NCI-H1436 (cell line): ENCODE measurements at places on chromosomes 7 and 10.

- DNase-seq, result no peak
These were observed 43.2 kb upstream of the NRP1 start for GRCh38 chr10:33377658-33378025.

- no peak for DNase-seq
These were observed 3.5 kb upstream of the AEBP1 start for GRCh38 chr7:44100458-44101302.

GRCh38 chr10:71920540-71921323, 43.5 kb upstream of the CHST3 start:
- no peak for DNase-seq

DNA sequence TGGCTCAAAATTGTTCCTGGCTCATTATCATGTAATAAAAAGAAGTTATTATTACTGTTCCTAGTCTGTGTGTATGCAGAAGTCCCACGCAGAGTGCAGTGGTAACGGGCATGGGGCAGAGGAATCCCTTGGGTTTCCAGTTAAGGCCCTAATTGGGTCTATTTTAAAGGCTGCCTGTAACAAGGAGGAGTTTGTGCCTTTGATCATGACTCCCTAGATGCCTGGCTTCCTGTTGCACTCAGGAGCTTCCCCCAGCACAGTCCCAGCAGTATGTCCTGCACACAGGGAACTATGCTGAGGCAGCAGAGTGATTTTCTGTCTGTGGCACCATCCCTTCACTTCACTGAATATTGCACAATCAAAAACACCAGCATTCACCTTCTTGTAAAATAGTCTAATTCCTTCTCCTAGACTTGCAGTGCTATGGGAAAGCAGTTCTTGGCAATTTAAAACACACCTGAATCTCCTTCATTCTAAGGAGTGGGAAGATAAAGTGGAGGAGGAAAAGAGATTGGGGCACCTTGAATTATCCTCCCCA, 22.9 kb downstream of the SORCS1 start:
- DNase-seq, result no peak

DNA sequence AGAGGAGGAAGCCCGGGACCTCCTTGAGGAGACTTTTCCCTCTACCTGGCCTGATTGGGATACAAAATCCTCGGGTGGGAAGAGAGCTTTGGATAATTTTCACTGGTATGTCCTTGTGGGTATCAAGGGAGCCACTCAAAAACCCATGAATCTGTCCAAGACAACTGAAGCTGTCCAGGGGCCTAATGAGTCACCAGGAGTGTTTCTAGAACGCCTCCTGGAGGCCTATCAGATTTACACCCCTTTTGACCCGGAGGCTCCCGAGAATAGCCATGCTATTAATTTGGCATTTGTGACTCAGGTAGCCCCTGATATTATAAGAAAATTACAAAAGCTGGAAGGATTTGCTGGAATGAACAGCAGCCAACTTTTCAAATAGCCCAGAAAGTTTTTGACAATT, 38.6 kb downstream of the ZNF25 start:
- DNase-seq, result no peak

- no peak for DNase-seq
These were observed 76.3 kb downstream of the CFAP46 start for GRCh38 chr10:132865851-132866600.

DNA sequence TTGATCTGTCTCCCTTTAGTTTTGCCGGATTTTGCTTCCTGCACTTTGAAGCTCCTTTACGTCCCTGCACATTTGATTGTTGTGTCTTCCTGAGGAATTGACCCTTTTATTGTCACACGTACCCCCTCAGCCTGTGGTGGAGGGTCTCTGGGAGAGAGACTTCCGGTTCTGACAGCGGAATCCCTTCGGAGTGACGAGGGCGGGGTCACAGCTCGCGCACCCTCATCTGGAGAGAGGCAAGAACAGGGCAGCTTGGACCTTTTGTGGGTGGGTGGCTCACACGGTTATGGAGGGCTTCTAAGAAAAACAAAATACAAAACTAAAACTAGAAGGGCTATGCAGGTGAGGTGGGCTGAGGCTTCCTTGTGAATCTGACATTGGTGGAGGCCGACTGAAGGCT, 26.0 kb downstream of the AMZ1 start:
- no peak for DNase-seq

DNA sequence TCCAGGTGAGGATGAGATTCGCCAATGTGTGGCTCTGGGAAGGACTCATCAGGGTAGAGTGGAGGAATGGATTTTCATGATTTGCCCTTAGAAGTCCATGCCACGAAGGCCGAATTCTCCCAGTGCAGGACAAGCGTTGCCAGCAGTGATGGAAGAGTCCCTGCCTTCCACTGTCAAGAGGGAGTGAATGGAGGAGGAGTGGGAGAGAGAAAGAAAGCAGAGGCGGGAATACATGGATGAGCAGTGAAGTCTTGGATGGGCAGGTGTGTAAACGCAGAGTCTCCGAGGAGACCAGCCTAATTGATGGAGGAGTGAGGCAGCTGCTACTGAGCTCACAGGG, 419.2 kb downstream of the GLRX3 start:
- no peak for DNase-seq

DNA sequence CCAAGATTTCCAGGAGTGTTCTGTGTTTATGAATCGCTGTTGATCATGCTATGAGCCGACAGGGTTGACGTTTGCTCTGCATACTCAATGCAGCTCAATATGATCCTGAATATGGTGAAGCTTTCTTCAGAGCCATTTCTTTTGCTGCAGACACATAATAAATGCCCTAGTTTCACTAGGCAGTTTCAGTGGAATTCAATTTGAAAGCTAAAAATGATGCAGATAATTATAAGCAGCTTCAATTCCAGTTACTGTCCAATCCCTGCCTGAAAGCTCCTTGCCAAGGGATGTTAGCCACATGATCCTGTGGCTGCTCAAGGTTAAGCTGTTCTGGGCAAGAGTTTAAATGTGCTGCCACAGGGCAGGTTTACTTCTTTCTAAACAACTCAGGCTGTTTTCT, 805.6 kb downstream of the NRG3 start:
- no peak for DNase-seq

DNA sequence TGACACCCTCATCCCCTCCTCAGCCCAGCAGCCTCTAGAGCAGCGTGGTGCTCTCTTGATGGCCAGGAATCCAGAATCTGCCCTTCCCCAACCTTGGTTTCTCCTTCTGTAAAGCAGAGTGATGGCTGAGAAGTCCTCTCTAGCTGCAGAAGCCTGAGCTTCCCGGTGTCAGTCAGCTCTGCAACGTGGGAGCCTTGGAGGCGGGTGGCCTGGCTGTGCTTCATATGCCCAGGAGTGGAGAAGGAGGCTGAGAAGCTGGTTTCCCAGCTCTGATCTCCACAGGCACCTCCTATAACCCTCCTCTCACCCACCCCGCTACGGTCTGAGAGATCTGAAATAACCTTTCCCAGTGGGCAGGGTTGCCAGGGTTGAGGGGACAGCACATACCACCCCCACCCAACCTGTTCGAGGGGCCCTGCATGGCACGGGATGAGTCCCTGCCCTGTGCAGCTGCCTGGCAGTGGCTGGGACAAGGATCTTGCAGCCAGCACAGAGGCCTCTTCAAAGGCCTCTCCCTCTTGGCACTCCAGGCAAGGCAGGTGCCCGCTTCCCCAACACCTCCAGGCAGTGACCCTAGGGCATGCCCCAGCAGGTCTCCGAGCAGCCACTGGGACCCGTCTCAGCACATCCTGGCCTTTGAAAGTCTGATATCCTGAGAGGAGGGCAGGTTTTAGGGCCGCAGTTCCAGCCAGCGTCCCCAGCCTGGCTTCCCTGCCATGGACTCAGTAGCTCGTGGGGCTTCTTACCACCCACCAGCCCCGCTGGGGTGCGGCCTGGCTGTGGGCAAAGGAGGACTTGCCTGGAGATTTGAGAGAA, 18.3 kb upstream of the SLC29A3 start:
- no peak for DNase-seq

DNA sequence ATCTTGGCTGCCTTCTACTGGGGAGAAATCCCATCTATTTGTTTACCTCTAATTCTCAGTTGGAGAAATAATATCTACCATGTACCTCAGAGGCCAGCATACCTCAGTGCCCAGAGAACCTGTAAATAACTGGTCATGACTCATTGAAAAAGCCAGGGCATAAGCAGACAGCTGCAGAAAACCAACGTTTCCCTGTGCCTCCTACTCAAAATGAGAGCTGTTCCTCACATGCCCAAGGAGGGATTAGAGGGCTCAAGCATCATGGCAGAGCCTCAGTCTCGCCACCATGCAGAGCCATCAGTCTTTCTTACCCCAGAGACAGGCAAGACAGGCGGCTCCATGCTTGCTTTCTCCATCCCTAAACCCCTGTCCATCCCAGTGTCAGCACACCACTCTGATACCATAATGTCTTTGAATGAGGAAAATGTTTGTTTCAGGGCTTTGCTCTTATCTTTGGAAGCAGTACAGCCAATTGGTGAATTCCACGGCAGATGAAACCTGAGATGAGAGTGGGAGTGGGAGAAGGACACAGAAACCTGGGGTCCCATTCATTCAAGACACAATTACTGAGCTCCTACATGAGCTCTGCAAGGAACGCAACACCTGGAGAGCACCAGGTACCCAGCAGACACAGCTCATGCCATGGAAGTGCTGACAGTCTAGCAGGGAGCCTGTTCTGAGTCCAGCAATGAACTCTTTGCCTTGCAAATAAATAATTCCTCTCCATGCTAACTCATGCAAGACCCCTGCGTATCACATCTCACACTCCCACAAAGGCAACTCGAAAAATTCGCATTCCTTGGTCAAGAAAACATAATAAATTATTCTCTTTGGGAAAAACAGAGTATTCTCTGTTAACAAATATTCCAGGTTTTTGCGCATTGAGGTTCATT, 21.1 kb downstream of the PON1 start:
- no peak for DNase-seq

DNA sequence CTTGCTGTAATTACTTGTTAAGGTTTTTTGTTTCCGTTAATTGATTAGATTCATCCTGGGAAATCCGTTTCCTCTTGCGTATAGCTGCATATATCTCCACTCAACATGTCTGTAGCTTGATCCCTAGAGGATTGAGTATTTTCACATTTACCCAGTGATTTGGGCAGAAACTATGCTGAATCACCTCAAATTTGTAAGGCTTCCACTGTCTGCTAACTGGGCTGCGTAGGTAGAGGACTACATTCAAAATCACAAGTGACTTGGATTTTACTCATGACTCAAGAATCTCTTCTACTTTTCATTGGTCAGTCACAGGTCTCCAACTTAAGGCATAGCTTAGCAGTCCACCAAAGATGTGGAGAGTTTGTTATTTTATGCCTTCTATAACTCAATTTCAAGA, 141.8 kb downstream of the POLR1F start:
- DNase-seq, result no peak

GRCh38 chr10:95693071-95693667, 558 bp downstream of the TCTN3 start:
- no peak for DNase-seq

DNA sequence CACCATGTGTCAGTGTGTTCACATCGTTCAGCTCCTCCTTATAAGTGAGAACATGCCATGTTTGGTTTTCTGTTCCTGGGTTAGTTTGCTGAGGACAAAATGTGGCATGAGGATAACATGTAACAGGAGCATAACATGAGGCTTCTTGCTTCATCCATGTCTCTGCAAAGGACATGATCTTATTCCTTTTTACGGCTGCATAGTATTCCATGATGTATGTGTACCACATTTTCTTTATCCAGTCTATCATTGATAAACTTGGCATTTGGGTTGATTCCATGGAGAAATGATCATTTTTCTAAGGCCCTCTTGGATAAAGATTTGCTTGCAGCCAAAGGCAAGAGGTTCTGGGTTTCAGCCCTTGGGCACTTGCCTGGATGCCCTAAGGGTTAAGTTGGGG, 128.5 kb upstream of the ZEB1 start:
- no peak for DNase-seq

DNA sequence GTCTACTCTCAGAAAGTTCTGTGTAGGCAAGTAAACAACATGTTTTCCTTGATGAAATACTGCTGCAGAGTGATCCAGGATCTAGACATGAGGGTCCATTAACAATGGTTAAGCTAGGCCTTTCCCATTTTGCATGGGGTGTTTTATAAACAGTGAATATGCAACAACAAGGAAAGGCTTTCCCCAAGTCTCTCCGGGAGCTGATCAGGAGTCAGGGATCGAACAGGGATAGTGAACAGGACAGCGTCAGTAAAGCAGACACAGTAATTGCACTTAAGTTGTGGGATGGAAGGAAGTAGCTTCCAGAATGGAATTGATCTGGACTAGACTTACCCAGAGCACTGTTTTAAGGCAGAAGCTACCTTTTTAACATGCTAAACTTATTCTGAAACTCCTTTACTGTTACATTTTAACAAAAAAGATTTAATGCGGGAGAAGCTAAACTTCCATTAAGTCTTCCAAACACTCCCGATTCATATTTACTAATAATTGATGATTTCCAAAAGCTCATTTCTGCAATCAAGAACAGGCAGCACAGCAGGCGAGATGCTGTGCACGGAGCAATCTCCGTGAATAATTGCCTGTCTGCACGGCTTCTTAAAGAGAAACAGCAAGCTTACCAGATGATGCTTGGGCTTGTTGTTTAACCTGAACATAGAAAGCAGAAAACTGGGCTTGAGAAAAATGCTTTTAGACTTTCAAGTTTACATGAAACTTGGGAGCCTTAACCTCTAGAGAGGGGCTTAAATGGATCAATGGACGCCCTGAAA, 50.3 kb upstream of the DOCK1 start:
- DNase-seq, result no peak

DNA sequence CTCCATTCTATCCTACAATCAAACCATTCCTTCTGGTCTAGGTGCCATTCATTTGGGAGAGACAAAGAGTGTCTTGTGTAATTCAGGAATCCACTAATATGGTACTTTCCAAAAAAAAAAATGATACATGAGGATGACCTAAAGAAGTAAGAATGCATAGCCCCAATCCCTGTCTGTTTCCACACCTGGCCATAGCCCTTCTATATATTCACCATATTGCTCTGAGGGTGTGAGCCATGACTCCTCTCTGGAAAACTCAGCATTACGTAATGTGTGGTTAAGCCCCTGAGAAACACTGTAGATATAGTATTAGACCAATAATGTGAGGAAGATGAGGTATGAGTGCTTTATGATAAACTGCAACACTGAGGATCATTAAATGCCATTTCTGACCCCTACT, 592.7 kb downstream of the INHBA start:
- no peak for DNase-seq

- DNase-seq, result no peak
These were observed 49.5 kb downstream of the ZNF37A start for GRCh38 chr10:38143587-38143986.

GRCh38 chr7:90570373-90570959, 25.7 kb upstream of the CDK14 start:
- DNase-seq, result no peak

DNA sequence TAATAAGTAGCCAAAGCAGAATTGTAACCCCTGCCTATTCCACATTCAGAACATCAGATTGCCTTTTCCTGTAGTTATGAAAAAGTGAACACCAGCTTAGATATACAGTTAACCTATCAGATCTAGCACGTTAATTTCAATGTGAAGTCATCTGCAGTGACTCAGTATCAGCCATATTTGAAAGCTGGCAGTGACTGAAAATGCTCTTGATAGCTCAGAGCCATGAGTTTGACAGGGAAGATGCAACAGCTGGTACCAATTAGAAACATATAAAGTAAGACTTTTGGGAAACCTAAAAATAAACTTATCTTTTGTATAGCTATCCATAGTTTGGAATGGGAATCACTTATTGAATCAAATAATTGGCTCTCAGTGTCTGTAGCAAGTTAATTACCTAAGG, 284.1 kb upstream of the NPSR1 start:
- DNase-seq, result no peak
